Naive thymus-derived CD4-positive, alpha-beta T cell (primary cell): ENCODE measurements at places on chromosomes 12 and 14.

GRCh38 chr12:24791622-24792021 is 157.3 kb downstream of the BCAT1 start:
- no peak for DNase-seq

DNA sequence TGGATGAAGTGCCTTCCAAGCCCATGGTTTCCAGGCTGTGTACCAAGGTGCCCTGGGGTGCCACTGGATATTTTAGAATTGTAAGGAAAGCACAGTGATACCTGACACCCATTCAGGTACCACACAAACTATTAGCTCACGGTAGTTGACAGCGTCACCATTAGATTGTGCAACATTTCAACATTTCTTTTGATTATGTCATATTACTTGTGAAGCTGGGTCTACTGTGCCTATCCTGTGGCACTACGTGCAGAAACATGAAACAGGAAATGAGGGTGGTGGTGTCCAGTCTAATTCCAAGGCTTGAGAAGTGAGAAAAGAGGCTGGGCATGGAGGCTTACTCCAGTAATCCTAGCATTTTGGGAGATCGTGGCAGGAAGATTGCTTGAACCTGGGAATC is 75.5 kb upstream of the CPM start:
- no peak for DNase-seq

GRCh38 chr12:121579981-121580868 is 598 bp downstream of the KDM2B start:
- DNase-seq: peak; percentile 74

GRCh38 chr12:90729736-90730135 is 225.2 kb downstream of the CCER1 start:
- no peak for DNase-seq

DNA sequence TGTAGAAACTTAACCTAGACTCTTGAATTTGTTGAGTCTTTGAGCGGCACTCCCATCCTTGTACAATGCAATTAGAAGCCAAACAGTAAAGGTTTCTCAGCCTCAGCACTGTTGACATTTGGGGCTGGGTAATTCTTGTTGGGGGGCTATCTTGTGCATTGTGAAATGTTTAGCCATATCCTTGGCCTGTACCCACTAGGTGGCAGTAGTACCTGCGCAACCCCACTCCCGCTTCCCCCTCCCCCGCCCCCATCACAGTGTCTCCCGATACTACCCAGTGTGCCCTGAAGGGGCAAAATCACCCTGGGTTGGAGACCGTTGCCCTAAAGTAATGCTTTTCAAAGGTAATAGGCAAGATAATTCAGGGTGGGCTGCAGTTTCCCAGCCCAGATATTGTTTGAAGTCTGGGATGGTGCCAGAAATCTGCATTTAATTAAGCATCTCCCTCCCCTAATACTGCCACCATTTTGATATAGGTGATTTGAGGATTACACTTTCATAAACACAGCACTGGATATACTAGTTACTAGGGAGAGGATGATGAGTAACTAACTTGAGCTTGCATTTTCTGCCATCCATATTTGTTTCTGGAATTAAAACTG is 1.8 kb downstream of the COX6A1 start:
- DNase-seq: peak; percentile 55

GRCh38 chr14:93939304-93940229 is 12.4 kb downstream of the FAM181A start:
- peak; percentile 79 for DNase-seq

GRCh38 chr14:30903285-30904124 is 29.1 kb downstream of the COCH start:
- no peak for DNase-seq

DNA sequence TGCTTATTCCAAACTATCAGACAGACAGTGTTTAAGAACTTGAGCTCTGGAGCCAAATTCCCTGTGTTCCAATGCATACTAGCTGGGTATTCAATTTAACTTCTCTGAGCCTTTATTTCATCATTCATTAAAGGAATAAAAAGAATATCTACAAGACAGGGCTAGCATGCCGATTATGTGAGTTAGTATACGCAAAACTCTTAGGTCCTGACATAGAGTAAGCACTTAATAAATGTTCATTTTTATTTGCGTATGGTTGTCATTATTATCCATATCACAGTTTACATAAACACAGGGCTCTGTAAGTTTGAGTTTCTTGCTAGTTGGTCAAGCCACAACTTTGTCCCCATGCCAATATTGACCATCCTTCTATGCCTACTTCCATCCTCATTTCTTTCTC is 161.5 kb downstream of the NUAK1 start:
- no peak for DNase-seq

- no peak for DNase-seq
Observed at GRCh38 chr12:51911788-51912711, 4.7 kb downstream of the ACVRL1 start.

DNA sequence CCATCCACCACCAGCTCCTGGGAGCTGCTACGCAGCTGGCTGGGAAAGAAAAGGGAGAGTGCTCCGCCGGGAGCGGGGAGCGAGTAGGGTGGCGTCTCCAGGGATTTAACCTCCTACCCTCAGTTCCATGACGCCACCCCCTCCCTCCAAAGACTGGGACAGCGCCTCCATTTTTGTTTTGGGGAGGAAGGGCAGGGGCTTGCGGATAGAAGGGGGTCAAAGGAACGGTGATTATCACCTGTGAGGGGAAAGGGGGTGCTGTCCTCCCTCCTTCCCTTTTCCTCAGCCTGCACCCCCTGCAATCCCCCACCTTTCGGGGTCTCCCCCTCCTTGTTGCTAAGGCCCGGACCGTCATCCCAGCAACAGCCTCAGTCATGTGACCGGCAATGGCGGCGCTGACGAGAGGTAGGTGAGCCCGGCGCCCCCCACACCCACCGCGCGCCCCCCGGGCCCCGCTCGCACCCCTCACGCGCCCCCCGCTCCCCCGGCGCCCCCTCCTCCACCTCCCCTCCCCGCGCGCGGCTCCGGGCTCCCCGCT is at the start of gene DTX3:
Gene DTX3 (plus strand): TSS at position 371 of the 538 bp plus-strand sequence. CDS start 1,694 bp downstream, outside the sequence.
- peak; percentile 41 for DNase-seq

DNA sequence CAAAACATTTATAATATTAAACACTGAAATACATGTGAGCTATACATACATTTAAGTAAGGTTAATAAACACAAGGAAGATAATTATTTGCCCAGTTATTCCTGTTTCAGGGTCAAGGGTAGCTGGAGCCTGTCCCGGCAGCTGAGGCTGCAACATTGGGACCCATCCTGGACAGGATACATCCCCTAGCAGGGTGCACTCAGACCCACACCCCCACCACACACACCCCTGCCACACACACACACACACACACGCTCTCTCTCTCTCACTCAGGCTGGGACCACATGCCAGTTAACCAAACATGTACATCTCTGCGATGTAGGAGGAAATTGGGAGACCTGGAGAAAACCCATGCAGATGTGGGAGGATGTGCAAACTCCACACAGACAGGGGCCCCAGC is 112.6 kb upstream of the TMCC3 start:
- DNase-seq: no peak

GRCh38 chr12:58804749-58805148 is 115.6 kb downstream of the LRIG3 start:
- no peak for DNase-seq

- no peak for DNase-seq
Observed at GRCh38 chr14:71319666-71320065, 412.4 kb downstream of the PCNX1 start.

- DNase-seq: no peak
Observed at GRCh38 chr14:100664841-100665510, 61.7 kb upstream of the DLK1 start.

- no peak for DNase-seq
Observed at GRCh38 chr12:32377344-32378055, 21.9 kb upstream of the FGD4 start.

GRCh38 chr12:131327521-131328488 is 374.1 kb downstream of the ADGRD1 start:
- no peak for DNase-seq

DNA sequence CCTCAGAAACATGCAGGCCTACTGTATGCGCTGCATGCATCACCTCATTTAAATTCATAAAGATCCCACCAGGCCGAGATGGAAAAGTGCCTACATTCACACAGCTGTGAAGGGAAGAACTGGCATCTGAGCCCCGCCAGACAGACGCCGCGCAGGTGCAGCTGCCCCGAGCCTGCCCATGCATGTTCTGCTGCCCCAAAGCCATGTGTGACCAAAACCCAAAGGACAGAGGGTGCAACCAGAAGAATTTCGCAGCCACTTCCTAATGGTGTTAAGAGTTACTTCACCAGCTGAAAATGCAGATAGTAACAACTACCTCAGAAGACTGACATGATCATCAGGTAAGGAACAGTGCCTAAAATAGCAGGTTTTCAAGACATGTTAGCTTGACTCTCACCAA is 13.5 kb upstream of the KRT8 start:
- DNase-seq: no peak

DNA sequence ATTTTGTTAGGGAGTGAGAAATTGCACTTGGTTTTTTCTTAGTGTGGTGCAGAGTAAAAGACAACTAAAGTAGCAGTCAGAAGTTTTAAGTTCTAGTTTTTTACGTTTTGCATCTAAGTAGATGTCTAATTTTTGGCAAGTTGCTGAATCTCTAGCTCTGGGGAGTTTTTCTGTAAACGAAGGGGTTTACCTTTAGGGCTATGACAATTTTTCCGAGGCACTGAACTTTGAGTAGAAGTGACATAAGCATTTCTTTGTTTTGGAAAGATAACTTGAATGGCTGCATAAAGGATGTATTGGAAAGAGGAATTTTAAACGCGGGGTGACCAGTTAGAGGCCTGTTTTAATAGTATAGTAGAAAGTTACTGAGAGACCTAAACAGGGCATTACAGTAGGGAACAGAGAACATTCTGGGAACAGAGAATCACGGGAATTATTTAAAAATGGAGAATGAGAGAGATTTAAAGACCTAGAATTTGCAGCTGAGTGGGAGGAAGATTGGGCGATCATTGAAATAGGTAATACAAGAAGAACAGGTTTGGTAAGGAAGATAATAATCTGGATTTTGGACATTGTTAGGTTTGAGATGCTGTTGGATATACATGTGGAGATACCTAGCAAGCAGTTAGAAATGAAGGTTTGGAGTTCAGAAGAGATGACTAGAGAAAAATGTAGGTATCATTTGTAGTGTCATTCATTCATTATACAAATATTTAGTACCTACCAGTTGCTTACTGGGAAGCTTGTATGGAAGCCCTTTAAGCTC is 1.2 kb downstream of the ZNF410 start:
- DNase-seq: peak; percentile 31

GRCh38 chr12:31803306-31804184 is 74.7 kb upstream of the AMN1 start:
- DNase-seq: no peak

- DNase-seq: peak; percentile 50
Observed at GRCh38 chr12:96205908-96206307, 11.7 kb downstream of the ELK3 start.

GRCh38 chr12:11875414-11875935 is 195.3 kb upstream of the BCL2L14 start:
- no peak for DNase-seq

DNA sequence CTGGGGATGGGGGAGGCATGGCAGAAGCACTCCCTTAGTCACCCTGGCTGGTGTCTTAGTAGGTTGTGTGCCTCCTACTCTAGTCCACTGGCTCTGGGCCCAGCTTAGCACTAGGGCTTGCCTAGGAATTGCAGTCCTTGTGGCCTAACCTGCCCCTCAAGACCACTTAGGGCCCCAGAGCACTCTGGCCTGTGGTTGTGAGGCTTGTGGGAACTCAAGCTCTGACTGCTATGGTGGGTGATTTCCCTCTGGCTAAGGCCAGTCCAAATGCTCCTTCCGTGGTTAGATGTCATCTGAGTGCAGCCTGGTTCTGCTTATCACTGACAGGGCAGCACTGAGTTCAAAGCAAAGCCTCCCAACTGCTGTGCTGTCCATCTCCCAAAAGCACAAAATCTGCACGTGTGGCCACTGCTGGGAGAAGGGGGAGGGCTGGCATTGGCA is 20.2 kb downstream of the FGD4 start:
- DNase-seq: no peak

DNA sequence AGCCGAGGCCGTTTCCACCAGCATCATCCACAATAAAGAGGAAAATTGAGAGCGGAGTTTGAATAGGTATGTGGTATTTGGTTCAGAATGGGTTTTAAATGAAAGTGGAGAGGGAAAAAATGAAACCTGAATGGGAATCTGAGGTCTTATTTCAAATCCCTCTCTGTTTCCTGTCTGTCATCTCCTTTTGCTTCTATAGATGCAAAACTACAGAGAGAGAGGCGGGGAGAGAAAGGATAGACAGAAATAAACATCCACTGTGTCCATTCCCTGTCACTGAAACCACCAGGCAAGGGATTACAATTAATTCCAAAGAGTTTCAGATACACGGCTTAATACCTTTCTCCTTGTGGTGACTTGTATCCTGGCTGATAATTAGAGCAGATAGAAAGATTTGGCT is 102.3 kb downstream of the DAD1 start:
- DNase-seq: no peak

GRCh38 chr12:132664206-132665148 is 22.7 kb downstream of the POLE start:
- no peak for DNase-seq

- DNase-seq: peak; percentile 81
Observed at GRCh38 chr14:96126339-96126782, 78.3 kb upstream of the BDKRB2 start.

- no peak for DNase-seq
Observed at GRCh38 chr14:65250162-65250495, 147.8 kb upstream of the MAX start.

- no peak for DNase-seq
Observed at GRCh38 chr12:79597910-79598309, 92.9 kb downstream of the PAWR start.

DNA sequence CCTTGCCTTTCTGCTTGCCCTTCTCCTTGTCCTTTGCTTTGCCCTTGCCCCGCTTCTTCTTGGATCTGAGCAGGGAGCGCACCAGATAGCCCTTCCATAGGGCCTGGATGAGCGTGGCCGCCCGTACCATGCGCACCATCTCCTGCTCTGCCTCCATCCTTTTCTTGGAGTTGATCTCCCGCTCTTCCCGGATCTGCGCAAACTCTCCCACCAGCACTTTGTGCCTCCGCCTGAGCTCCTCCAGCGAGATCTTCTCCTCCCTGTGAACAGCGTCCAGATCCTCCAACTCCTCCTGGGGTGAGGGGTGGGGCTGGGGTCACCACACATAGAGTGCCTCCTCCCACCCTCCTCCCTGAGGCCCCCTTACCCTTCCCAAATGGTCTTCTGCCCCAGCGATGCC is 10.1 kb downstream of the RITA1 start:
- DNase-seq: no peak

DNA sequence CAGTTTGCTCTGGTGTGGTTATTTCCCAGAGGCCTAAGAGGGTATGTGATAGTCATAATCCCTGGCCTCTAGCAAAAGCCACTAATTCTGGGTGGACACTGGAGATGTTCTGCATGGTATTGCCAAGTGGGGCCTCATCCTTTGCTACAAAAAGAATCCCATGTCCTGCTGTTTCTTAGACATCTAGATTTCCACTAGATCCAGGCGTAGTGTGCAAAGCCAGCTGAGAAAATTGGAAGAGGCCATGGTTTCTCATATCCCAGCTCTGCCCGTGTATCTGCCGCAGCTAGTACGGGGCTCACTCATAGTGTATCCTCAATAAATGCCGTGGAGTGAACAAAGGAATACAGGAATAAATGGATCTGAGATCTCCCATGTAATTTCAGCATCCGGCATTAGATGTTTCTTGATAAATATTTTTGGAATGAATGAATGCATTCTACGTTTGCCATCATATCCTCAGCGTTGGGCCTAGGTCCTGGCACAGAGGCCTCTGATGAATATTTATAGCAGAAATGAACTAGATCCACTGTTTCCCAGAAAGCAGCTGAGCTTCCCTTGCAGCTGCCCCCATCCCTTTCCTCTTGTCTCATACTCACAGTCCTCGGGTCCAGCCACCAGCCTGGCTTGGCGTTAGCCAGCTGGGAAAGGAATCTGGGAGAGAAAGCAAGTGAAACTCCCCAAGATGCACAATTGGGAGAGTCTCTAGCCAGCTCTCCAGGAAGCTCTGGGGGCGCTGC is 76.3 kb upstream of the NOS1 start:
- no peak for DNase-seq
